HFFc6 (cell line): ENCODE measurements at places on chromosomes 11 and 22.

GRCh38 chr11:64872790-64873488, 5.5 kb downstream of the EHD1 start:
- no peak for DNase-seq

GRCh38 chr22:30190574-30190973, 56.0 kb downstream of the LIF start:
- no peak for DNase-seq

DNA sequence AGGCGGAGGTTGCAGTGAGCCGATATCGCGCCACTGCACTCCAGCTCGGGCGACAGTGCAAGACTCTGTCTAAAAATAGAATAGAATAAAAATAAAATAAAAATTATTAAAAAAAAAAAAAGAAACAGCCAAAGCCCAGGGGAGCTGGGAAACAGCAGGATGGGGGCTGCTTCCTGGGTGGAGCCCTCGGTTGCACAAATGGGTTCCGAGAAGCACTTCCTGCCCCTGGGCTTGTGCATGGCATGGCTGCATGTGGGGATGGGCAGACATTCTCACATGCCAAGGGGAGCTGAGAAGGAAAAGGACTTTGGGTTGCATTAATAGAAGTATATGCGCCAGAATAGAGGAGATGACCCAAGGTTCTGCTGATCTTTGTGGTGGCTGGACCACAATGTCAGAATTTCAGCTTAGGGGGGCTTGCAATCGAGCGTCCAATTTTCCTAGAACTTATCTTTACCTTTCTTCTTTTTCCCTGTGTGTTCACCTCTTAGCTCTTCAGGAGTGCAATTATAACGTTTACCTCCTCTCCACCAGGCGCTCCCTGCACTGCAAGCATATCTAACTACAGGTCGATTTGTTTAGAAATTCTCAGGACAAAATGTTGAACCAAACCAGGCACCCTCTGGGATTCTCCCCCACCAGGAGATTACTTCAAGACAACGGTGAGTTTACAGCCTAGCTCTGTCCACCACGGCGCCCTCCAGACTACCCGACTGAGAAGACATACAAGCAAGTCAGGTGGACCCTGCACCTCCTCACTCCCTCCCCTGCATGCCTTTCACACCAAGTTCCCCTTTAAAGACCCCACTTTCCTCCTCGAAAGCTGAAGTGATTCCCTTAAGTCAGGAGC, 53.2 kb downstream of the SHISAL1 start:
- DNase-seq, result no peak

- no peak for DNase-seq
Measured at GRCh38 chr22:50535113-50535512, 5.3 kb upstream of the TYMP start.

GRCh38 chr11:65945941-65946558, 770 bp downstream of the TSGA10IP start:
- DNase-seq, result no peak

DNA sequence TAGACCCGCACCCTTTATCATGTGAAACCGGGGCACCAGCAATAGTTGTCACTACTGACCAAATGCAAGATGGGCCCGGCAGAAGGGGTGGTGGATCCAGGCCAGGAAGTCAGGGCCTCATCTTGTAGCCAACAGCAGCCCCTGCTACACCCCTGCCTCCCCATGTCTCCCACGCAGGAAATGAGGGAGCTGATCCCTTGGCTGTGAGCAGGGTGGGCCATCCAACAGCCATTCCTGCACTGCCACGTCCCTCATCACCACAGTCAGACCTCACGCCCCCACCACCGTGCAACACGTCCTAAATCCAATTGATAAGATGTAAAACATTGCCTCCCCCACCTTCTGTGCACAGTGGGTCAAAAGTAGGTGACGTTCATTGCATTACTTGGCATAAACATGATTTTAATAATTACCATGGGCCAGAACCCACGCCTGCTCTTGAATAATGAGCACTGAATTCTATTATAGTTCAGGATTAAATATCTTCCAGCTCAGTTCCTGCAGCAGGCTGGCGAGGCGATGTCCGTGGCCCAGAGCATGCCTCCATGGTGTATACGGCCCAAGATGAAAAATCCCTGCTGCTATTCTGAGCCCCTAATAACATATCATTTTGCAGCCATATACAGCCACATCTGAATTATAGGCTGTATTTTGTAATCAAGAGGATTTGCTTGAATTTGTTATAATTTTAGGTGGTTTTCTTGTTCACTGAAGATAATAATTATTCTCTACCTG, 1373.8 kb downstream of the BRD1 start:
- no peak for DNase-seq
